ENCODE measurements at places on chromosomes 11 and 22.

- no peak for DNase-seq
These were observed 36.1 kb upstream of the AMPD3 start for GRCh38 chr11:10418950-10419310.

GRCh38 chr11:45834298-45834756, 12.9 kb upstream of the CRY2 start:
- no peak for DNase-seq

- no peak for DNase-seq
These were observed 18.7 kb upstream of the MUC6 start for GRCh38 chr11:1055109-1055703.

DNA sequence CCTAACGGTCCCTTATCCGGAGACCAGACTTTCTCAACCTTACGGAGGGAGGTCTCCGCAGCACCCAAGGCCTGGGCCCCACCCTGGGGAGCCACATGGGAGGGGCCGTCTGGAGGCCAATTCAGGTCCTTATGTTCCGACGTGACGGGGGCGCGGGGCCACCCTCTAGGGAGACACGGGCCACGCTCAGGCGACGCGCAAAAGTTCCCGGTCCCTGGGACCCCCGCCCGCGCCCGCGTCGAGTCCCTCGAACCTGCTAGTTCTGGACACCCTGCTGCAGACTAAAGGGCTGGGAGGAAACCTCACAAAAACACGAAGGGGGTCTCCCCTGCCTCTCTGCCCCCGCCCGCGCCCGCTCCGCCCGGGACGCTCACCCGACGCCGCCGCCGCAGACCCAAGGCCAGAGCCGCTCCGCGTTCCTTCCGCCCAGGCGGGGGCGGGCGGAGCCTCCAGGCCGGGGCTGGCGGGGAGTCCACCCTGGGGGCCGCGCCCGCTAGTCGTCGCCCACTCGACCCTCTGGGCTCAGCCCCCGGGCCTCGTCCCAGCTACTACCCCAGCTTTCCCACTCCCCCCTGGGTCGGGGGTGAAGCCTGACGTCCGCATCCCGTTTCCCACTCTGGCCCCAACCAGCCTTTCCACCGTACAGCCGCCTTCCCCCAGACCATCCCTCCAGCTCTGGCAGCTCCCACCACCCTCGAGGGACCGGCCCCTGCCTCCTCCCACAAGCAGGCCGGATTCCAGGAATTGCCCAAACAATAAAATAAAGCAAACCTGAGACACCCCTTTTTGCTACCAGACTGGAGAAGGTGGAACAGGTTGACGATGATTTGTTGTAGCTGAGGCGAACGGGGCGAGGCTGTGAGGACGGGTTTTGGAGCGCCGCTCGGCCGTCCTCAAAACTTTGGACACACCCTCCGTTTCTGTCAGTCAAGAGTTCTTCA, 2.7 kb downstream of the RNH1 start:
- peak; percentile 51 for DNase-seq

DNA sequence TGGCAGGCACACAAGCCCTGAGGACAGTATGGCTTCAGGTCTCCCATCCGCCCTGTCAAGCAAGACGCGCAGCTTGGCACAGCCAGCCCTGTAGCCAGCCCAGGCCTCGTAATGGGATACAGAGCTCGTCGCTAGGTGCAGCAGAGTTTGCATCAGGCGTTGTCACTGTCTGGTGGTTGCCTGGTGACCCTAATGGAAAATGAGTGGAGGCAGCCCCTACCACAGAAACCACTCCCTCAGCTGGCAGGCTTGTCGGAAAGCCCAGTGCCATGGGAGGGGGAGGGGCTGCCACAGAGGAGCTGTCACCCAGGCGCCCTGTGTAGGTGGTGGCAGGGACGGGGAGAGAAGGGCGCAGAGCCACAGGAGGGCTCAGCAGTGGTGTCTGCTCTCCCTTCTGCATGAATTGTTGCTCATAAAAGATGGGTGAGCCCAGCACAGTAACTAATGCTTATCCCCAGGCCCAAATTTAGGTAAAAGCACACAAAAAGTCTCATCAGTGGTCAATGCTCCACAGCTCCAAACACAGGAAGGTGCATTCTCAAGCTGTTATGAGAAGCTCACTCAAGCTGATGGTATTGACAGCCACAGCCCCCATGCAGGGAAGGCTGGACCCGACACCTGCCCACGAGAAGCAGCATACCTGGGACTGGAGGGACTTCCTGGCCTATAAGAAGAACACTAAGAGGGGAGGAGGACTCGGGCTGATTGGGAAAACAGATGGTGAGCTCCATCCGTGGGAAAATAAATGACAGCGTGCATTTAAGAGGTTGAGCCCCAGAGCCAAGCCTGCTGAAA, 164.6 kb downstream of the ETS1 start:
- no peak for DNase-seq

- DNase-seq: peak; percentile 51
These were observed 27.2 kb downstream of the GRAMD1B start for GRCh38 chr11:123457187-123457770.

DNA sequence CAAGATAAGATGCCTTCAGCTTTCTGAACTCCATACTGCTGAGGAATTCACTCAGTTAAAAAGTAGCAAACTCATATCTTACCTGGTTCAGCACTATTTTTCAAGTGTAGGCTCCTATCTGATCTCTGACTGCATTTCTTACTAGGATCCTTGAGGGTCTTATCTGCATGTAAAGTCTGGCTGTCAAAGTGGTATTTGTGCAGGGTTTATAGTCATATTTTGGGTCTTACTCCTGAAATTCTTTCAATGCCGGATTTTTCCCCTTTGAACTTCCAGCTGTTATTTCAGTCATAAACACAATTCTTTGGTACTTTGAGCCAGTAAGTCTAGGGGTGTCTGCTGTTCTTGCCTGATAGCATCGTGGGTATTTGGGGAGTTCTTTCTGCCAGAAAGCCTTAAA, 25.3 kb upstream of the NOX4 start:
- no peak for DNase-seq

- no peak for DNase-seq
These were observed 59.7 kb upstream of the GDPD4 start for GRCh38 chr11:77361184-77361583.

DNA sequence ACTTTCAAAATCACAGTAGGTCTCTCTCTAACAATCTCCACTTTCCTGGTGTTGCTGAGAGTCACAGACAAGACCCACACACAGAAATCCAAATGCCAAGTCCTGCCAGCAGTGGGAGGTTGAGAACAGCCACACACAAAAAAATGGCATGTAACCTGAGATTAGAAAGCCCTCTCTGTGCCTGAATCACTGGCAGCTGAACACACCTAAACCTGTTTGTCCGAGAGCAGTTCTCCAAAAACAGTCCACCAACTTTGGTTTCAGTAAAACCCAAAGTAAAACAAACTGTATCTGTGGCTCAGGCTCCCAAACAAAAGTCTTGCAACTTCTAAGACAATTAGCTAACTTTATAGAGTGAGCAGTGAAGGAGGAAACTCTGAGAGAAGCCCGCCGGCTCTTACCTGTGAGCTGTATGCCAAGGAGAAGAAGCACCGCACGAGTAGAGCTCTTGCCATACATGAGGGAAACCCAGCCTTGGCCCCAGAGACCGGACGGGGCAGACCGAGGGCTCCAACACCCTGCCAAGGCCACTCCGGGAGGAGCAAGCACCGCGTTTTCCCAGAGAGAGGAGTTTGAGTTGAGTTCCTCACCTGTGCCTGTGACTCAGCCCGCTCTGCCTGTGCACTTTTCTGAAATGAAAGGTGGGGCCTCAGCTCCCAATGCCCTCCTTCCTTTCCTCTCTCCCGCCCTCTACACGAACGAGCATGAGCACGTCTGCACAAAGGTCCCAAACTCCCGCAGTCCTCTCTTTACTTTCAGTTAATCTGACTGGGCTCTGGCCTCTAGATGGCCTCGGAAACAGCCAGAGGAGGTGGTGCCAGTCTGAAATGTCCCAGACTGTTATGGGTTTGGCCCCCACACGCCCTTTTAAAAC, at the start of gene MPZL2:
Gene MPZL2 (minus strand): TSS at position 603 of the 874 bp plus-strand sequence. CDS start 144 bp downstream, at position 459.
- DNase-seq: peak; percentile 63

DNA sequence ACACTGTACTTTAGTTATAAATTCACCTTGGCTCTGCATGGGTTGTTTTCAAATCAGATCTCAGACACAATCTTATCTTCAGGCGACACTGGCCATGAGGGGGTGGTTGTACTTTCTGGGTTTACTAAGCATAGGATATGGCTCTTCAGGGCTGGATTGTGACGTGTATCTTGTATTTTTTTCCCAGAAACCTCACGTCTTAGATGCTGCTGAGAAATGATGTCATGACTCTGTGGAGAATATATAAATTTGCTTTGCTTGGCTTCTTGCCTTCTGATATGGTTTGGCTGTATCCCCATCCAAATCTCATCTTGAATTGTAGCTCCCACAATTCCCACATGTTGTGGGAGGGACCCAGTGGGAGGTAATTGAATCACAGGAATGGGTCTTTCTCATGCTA, 82.8 kb upstream of the VSTM5 start:
- no peak for DNase-seq

DNA sequence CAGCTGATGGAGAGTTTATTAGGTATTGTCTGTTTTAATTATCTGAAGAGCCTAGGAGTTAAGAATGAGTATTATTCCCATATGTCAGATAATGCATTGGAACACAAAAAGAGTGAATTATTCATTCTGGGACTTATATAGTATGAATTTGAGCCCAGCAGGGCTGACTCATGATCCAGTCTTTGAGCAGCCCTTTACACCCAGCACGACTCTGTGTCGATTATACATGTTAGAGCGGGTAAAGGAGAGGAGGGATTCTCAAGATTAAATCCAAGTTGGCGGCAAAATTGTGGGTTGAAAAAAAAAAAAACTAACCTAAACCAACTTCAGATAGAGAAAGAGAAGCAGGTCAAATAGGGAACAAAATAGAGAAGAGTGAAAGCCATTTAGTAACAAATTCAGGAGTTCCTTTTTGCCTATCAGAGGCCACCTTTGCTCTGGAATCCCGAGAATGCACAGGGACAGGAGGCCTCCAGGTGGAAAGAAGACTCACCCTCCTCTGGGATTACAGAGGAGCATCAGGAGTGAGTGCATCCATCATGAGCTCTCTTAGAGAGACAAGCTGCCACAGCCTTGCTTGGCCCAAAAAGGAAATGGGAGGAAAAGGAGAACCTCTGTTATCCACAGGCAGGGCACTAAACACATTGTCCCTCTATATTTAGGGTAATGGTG, 3.1 kb downstream of the MRGPRX1 start:
- no peak for DNase-seq

DNA sequence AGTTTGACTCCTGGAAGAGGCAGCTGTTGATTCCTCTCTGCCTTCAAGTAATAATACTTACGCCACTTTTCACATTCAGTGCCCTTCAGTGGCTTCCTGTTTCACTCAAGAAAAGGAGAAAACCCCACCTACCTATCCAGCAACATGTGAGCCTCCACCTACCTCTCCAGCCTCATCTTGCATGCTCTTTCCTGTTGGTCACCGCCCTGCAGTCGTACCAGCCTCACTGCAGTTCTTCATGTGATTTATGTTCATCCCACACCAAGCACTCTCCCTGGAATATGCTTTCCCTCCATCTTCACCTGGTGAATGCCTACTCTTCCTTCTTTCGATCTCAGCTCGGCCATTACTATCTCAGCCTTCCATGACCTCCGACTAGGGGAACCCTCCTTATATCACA, 21.8 kb upstream of the YWHAH start:
- DNase-seq: no peak

GRCh38 chr22:30565341-30565740, 9.1 kb downstream of the GAL3ST1 start:
- no peak for DNase-seq

- DNase-seq: no peak
These were observed 52.5 kb upstream of the C11orf58 start for GRCh38 chr11:16685914-16686313.

DNA sequence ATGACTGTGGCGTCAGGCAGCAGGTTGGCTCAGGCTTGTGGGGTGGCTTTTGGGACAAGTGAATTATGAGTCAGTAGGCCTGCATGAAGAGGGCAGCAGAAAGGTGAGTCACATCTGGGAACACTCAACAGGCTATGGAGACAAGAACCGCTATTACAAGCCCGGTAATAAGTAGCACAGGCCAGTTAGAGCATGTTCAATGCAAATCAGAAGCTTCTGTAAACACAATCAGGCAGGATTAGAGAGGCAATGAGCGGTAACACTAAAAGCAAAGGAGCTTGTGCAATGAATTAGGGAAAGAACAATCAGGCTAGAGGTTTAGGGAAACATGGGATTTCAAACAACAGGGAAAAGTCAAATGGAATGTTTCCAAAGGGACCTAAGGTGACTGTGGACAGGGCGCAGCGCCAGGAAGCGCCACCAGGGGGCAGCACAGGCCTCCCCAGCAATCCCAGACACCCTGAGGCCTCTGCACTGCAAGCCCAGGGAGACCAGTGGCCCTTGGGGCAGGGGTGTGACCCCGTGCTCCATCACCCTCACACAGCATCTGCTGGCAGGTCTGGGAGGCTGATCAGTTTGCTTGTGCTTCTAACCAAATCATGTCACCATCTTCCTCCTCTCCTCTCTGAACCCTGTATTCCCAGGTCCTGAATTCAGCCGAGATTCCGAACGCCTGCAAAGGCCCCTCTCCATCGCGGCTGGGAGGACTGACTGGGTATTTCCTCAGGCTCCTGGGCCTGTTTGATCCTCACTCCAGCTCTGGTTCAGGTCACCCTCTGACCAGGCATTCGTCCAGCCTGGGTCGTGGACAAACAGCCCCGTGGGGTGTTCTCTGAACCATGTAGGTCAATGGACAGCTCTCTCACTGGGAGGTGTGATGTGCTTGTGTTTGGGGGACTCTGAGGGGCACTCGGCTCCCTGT, 50.0 kb downstream of the C11orf58 start:
- DNase-seq: peak; percentile 93

DNA sequence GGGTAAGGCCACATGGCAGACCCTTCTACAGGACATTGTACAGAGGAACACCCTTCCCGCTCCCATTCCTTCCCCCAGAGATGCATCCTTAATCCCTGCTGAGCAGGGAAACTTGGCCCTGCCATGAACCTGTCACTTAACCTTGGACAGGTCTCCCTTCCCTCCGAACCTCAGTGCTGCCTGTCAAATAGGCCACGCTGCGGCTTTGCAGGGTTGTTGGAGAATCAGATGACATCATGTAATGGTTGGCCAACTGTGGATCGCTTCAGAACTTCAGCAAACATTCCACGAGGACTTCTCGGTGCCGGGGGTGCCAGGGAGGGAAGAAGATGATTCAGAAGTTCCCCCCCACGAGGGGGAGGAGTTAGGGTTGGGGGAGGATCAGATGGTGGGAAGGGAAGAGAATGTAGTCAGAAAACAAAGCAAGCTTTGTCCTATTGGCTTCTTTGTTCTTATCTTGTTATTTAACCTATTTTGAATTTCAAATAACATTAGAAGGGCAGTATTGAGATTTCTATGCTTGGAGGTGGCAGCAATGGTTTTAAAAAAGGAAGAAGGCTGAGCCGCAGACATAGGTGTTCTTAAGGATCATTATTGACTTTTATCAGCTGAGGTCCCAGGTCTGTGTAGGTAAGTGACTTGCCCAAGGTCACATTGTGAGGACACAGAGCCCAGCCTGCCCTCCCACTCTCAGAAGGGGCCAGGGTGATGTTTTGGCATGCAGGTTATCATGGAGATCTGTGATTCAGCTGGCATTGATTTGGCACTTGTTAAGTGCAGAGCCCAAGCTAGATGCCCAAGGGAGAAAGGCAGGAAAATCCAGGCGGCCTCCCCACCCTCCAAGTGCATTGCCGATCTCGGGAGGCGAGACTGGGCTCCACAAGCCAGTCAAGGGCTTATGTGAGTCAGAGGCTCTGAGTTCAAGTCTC, 3.1 kb downstream of the CDC42EP1 start:
- peak; percentile 91 for DNase-seq

- DNase-seq: no peak
These were observed 174.9 kb upstream of the C11orf87 start for GRCh38 chr11:109247071-109247470.

GRCh38 chr11:845872-846495, 3.3 kb downstream of the TSPAN4 start:
- DNase-seq: peak; percentile 66

- DNase-seq: peak; percentile 46
These were observed 64.7 kb upstream of the CD5 start for GRCh38 chr11:61037441-61038093.

- no peak for DNase-seq
These were observed 88.4 kb downstream of the ANO3 start for GRCh38 chr11:26420331-26420730.

Measured in lung microvascular endothelial cell (primary cell).